ENCODE measurements at places on chromosomes 7 and 10.

DNA sequence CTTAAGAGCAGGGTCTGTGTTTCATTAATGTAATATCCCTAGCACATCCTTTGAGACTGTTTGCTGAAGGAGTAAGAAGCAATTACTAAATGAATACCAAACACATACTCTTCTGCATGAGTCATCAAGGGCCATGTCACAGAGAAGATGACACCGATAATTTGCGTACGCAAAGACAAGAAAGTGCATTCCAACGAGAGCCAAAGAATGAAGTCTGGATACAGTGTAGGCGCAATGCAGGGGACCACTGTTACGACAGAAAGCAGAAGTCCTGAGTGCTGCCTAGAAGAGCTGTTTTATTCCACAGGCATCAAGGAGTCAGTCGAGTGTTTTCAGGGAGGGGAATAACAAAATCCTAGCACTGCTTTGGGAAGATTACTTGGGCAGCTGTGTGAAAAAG lies 62.7 kb downstream of the VPS41 start:
- DNase-seq = no peak

DNA sequence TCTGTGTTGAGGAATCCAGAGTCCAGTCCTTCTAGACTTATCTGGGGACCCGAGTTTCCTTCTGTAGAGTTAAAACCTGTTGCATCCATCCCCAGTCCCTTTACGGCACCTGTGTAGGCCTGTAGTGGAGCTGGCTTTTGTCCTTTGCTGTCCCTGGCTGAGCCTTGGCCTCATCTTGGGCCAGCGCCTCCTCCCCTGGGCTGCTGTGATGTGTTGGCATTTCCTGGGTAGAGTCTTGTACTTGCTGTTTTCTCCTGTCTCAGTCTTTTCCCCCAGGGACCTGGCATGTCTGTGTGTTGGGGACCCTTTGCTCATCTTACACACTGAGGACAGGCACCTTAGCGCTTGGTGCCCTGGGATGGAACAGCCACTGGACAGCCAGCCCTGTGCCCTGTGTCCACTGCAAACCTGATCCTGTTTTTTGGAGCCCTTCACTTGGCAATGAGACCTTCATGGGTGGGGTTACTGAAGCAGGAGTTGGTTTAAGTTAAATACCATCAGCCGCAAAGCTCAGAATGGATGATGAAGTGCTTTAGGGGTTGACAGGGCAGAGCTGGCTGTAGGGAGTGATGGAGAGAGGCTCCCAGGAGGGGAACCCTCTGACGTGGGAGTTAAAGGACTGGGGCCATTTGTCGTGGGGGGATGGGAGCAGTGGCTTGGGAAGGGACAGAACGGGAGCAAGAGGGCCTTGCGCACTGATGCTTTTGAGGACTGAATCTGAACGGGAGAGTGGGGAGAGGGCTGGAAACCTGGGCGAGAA lies 50.9 kb downstream of the CUX1 start:
- no peak for DNase-seq

DNA sequence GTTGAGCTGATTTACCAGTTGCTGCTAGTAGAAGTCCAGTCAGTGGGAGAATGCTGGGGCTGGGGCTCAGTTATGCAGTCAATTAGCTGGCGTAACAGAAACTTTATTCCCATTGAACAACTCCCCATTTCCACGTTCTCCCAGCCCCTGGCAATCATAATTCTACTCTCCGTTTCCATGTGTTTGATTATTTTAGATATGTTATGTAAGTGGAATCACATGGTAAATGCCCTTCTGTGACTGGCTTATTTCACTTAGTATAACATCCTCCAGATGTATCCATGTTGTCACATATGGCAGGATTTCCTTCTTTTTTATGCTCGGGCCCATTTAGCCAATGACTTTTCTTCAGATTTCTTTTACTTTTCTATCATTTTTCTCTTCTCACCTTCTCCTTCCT lies 61.1 kb upstream of the EXOC4 start:
- DNase-seq = no peak

- no peak for DNase-seq
Observed at GRCh38 chr10:79255007-79255507, 92.2 kb upstream of the PPIF start.

GRCh38 chr7:22885797-22886261 lies 63.2 kb upstream of the TOMM7 start:
- DNase-seq = peak; percentile 9

- no peak for DNase-seq
Observed at GRCh38 chr10:130430852-130431704, 294.9 kb downstream of the GLRX3 start.

- DNase-seq = no peak
Observed at GRCh38 chr10:609868-610545, 79.5 kb downstream of the DIP2C start.

DNA sequence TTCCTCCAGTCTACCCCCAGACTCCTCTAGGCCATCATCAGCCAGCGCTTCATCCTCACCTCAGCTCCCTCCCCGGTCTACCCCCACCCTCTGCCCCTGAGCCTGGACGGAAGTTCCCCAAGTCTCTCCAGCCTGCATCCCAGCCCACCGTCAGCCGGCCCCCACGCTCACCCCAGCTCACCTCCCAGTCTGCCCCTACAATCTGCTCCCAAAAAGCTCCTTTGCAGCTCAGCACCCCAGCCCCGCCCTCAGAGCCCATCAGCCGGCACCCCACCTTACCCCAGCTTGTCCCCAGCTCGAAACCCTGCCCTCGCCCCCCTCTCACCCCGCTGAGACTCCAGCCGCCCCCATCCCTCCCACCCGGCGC lies 322 bp upstream of the RAMP3 start:
- DNase-seq = no peak

DNA sequence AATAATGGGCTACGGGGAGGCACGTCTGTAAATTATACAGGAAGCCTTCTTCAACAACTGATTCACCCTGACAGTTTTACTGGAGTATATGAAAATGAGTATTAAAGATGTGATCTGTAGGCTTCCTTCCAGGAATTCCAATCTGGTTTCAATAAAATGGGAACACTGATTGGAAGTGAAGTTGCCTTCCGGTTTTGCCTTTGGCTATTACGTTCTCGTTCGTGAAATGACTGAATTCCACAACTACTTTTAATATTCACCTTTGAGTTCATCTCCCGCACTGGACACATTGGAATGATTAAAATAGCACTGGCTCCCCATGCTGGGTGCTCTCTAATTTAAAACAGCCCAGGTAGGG lies 350.1 kb upstream of the MKI67 start:
- DNase-seq = no peak

DNA sequence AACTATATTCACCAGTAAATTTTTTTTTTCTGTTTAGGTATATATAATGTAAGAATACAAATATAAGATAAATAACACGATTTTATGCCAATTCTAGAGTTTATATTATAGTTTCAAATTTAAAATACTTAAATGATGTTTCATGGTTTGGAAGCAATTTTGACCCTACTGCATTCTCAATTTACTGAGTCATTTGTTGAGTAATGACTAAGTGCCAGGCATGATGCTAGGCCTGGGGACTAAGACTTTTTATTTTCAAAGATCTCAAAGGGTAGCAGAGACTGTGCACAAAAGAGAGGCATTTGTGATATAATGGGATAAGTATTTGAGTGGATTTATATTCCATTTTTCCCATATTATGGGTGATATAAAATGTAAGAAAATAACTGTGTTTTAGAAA lies 78.9 kb upstream of the SMIM30 start:
- no peak for DNase-seq

DNA sequence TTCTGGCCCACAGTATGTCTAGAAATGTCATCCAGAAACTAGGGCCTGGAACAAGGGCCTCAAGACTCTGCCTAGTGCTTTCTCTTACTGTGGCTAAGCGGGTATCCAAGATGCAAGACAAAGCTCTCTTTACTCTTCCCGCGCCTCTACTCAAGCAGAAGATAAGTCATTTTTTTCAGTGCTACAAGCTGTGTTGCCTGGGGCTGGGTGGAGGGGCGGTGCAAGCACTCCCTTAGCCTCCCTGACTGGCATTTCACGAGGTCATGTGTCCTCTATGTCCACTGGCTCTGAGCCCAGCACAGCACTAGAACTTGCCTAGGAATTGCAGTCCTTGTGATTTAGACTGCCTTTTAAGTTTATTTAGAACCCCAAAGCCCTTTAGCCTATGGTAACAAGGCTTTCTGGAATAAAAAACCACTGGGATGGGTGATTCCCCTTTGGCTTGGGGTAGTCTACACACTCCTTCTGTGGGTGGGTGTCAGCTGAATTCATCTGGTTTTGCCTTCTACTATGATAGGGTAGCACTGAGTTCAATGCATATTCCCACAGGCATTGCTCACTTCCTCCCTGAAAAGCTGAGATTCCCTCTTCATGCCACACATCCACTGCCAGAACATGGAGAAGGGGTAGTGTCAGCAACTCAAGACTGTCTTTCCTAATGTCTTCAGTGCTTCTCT lies 371.8 kb upstream of the KCND2 start:
- no peak for DNase-seq

DNA sequence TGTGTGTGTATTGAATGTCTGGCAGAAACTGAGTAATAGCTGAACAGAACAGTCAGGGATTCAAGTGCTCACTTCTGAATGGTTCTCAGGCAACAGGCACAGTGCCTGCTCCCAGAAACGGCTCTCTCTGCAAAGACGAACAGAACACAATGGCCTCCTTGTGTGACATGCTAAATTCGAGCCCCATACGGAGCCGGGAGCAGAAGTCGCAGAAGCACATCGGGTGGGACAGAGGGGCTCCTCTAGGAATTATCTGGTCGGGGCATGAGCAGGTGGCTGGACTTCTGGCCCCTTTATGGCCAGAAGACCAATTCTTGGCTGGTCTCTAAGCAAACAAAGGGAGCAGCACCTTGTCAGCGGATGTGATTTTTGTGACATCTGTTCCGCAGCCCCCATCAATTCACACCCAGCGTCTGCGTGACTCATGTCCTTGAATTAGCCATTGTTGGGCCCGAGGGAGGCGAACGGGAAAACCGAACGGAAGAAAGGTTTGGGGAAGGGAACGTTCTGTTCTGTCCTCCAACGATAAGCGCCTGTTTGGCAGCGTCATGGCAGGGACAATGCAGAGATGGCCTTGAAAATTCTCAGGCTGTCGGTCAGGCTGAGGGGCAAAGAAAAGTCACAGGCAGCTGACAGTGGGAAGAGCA lies 47.3 kb upstream of the NPTX2 start:
- no peak for DNase-seq

GRCh38 chr7:5652829-5653228 lies 128.6 kb downstream of the RNF216 start:
- DNase-seq = no peak

DNA sequence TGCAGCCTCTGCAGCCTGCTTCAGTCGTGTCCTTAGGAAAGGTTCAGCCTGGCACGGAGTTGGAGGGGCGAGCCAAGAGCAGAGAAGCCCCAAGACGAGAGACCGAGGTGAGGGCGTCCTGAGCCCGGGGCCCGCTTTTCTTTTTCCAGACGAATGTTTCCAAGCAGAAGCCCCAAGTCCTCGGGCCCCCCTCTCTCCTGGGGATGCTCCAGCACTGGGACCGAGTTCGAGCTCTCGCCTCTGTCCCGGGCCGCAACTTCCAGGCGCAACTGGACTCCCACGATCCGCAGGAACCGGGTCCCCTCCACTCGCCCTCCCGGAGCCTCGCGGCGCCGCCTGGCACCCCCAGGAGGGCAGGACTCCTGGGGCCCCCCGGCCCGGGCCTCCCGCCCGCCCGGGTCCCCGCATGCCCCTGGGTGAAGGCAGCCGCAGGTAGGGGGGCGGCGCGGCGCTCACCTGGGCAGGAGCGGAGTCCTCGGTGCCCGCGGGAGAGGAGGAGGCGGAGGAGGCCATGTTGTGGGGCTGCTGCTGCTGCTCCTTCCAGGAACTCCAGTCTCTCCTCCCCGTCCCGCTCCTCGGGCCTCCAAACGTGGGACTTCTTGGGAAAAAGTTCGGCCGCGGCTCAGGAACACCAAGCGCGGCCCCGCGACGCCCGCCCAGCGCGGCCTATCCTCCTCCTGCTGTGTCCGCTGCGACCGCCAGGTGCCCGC lies 45.3 kb upstream of the CDK1 start:
- peak; percentile 56 for DNase-seq

- no peak for DNase-seq
Observed at GRCh38 chr7:1752111-1752510, 82.0 kb downstream of the ELFN1 start.

GRCh38 chr7:139476139-139476538 lies 7.3 kb downstream of the KLRG2 start:
- no peak for DNase-seq

DNA sequence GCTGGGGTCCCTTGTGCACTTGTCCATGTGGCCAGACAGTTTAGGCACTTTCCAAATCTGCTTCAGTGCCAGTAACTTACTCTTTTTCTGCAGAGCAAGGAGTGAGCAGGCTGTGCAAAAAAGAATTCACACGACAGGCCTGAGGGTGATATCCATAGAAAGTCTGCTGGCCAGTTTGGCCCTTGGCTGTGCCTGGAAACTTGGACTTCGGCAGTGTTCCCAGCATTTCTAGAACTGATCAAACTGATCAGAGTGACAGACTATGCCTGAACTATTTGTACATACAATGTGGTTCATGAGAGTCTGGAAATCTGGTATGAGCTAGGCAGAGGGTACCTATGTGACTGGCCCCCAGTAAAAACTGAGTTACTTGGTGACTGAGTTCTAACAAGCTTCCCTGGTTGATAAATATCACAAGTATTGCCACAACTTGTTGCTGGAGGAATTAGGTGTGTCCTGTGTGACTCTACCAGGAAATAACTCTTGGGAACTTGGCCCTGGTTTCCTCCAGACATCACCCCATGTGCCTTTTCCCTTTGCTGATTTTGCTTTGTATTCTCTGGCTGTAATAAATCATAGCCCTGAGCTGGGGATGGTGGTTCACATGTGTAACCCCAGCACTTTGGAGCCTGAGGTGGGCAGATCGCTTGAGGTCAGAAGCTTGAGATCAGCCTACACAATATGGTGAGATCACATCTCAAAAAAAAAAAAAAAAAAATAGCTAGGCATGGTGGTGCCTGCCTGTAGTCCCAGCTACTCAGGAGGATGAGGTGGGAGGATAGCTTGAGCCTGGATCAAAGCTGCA lies 3.3 kb upstream of the DENND10 start:
- DNase-seq = no peak

- no peak for DNase-seq
Observed at GRCh38 chr7:32761451-32762205, 129.9 kb downstream of the KBTBD2 start.

- no peak for DNase-seq
Observed at GRCh38 chr10:119323085-119324016, 116.0 kb downstream of the GRK5 start.

GRCh38 chr7:28151965-28152364 lies 28.6 kb downstream of the JAZF1 start:
- peak; percentile 41 for DNase-seq

GRCh38 chr10:117673230-117674010 lies 130.9 kb downstream of the EMX2 start:
- DNase-seq = no peak

GRCh38 chr7:42227541-42227935 lies 9.5 kb downstream of the GLI3 start:
- no peak for DNase-seq

Measured in central memory CD4-positive, alpha-beta T cell (primary cell).